ENCODE measurements at places on chromosomes 1 and 21.

DNA sequence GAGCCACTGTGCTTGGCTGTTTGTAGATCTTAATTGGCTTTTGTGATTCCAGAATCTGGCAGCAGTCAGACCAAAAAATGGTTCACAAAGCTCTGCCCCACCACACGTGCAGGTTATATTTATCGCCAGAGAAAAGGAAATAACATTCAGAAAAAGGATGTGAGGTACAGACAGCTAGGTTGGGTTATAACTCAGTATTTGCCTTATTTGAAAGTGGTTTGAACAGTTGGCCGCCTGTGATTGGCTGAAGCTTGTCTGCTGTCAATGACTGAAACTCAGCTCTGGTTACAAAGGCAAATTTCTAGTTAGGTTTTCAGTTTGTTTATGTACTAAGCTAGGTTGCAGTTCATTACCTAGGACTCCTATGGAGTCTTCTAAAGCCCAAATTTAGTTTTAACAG, 9.6 kb downstream of the SH3BGR start:
- DNase-seq: no peak

GRCh38 chr1:200670242-200671118, 773 bp upstream of the DDX59 start:
- DNase-seq: no peak

DNA sequence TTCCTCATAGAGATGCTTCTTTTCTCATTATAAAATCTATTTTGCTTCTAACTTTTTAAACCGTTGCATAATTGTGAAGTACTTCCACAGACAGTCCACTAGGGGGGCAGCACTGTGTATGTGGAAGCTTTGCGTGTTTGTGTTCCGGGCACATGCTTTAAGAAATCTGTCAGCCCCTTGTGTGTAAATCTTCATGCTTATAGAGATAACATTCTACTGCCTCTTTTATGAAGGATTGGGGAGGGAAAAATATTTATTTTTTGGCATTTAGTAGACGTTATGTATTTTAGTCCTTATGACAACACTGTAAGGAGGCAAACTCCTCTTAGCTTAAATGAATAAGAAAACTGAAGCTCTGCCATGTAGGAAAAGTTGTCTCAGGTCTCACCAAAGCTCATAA, 157.3 kb upstream of the PTGFR start:
- no peak for DNase-seq

DNA sequence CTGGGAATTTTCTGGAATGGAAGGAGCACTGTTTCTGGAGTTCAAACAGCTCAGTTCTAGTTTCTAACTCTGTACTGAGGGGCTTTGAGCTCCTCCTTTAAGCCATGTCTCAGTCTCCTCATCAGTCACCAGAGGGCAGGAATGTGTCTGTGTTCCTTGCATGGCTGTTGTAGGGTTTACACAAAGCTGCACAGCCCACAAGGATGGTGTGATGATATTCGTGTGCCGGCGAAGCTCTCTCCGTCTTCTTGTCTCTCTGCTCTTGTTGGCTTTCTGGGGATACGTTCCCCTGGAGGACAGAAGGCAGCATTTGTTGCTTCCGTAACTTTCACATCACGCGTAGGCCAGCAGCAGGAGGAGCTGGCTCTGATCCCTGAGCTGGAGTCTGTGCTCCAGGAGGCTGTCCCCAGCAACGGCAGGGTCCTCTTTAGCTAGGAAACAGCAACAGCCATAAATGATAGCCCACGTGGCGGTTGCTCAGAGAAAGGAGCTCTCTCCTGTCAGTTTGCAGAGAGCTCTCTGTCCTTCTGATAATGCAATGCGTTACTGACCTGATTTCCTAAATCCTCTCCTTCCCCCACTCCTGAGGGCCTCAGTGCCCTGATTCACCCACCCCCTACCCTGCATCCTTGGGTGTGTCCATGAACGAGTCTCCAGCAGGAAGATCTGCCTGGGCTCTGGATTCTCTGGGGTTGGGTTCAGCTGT, 189.2 kb upstream of the VAMP3 start:
- DNase-seq: no peak

DNA sequence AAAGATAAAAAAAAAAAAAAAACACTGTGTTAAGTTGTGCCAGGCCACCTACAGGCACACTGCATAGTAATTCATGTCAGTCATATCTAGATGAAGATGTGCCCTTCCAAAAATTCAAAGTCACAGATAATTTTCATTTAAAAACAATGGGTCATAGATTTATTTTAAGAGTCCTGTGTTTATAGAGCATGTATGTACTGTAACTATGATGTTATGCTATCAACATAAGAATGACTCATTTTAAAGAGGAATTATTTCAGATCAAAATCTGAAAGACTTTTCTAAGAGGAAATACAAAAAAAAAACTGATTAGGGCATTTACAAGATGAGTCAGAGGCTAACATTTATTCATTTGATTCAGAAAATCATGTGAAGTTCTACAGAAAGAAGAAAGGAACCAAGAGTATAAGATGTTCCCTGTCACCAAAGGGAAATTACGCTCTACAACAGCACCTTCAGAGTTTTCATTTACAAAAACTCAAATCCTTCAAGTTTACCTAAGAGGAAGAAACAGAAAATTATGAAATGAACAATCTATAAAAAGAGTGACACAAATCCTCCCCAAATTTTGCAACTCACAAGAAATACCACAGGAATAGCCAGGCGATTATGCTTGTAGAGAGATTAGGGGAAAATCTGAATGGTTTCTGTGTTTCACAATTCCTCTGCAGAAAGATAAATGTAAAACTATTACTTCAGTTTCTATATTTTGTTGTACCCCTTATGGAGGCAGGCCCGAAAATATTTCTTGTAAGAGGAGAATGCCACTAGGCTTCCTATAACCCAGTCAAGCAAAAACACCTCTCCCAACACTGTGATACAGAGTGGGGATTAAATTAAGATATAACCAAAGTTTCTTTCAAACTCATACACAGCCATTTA, 13.8 kb downstream of the TP53BP2 start:
- no peak for DNase-seq

DNA sequence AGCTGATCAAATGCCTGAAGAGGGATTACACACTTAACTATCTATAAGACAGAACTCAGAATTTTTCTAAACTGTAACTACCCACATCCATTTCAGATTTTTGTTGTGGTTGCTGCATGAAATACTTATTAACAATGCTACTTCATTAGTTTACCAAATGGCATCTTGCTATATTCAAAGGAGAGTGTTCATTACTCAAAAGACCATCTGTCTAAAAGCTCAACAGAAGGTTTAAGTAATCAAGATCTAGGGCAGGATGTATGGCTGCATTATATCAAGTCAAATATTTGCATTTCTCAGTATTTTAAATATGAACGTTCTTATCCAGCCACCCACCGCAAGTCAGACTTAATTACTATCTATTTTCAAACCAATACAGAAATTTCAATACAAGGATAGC, 79.9 kb downstream of the SIPA1L2 start:
- no peak for DNase-seq

Measured in activated gamma-delta T cell treated with Interleukin-2 at 50 U/mL for 16 hours (primary cell).